H9 (cell line): ENCODE measurements at places on chromosomes 1 and 21. TPM values are rescaled to one million over a fixed set of nuclear protein-coding genes. Genes with fewer than 3 reads are reported as not detected.

Gene URB1
- 20.4 and 23.5 TPM in 2 replicates for total RNA-seq

Gene NTMT2
- 0.28 TPM in 1 of 2 replicates, not detected in the other for total RNA-seq

Gene TIE1
- 0.64 and 1.2 TPM in 2 replicates for total RNA-seq

Gene CD164L2
- total RNA-seq: 1.2 and 1.5 TPM in 2 replicates

DNA sequence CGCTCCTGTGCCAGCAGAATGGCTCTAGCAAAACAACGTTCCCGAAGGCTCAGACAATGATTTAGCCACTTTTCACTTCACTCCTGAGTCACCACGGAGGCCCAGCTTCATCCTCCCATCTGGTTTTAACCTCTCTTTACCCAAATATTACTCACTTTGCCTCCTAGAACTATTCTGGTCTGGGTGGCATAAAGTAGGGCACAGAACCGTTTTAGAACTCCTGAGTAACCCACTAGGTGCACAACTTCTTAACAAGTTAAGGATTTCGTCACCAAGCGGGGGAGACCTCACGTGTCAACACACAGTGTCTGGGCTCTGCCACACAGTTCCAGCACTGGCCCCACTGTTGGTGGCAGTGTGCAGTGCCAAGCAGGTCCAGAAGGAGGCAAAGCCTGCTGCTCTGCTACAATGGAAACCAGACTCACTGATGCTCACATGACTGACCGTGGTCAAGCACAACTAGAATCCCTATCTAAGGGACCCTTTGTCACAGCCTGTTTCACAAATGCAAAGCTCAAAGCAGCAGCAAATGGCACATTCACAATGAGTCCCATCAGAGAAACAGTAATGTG lies 121.7 kb downstream of the SIPA1L2 start:
- DNase-seq: no peak

GRCh38 chr1:113325022-113325421 lies 65.3 kb upstream of the MAGI3 start:
- DNase-seq: no peak
